Central memory CD8-positive, alpha-beta T cell (primary cell): ENCODE measurements at places on chromosomes 6 and 20.

DNA sequence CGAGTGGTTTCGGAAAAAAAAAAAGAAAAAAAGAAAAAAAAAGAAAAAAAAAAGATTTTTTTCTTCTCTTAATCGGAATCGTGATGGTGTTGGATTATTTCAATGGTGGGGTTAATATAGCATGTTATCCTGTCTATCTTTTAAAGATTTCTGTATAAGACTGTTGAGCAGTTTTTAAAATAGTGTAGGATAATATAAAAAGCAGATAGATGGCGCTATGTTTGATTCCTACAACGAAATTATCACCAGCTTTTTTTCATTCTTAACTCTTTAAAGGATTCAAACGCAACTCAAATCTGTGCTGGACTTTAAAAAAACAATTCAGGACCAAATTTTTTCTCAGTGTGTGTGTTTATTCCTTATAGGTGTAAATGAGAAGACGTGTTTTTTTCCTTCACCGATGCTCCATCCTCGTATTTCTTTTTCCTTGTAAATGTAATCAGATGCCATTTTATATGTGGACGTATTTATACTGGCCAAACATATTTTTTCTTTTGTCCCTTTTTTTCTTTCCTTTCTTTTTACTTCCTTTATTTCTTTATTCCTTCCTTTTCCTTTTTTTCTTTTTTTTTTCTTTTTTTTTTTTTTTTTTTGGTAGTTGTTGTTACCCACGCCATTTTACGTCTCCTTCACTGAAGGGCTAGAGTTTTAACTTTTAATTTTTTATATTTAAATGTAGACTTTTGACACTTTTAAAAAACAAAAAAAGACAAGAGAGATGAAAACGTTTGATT, 3.6 kb downstream of the SOX4 start:
- H3K4me3 ChIP-seq, result no peak overlapping the region
- H3K36me3 ChIP-seq, result peaks cover 13% of the 10 kb centered on the region
- H3K4me1 ChIP-seq, result peaks cover 23% of the 10 kb centered on the region
- DNase-seq, result no peak
- H3K27me3 ChIP-seq, result peaks cover 55% of the 10 kb centered on the region

- no peak for DNase-seq
- H3K27me3 ChIP-seq, result no peaks in the 10 kb centered on the region
These were observed 58.0 kb downstream of the BLOC1S5 start for GRCh38 chr6:8006208-8006607.

- no peaks in the 10 kb centered on the region for H3K4me1 ChIP-seq
- H3K27ac ChIP-seq, result no peak overlapping the region
- H3K4me3 ChIP-seq, result no peak overlapping the region
- no peak for DNase-seq
These were observed 534.3 kb upstream of the NRSN1 start for GRCh38 chr6:23591761-23592160.

- H3K36me3 ChIP-seq, result peaks cover 2% of the 10 kb centered on the region
- DNase-seq, result no peak
- H3K27me3 ChIP-seq, result no peaks in the 10 kb centered on the region
- H3K4me3 ChIP-seq, result no peak overlapping the region
- no peaks in the 10 kb centered on the region for H3K4me1 ChIP-seq
- H3K27ac ChIP-seq, result no peak overlapping the region
These were observed 77.0 kb upstream of the NHSL1 start for GRCh38 chr6:138576313-138576712.

GRCh38 chr20:38129893-38130609, 35.0 kb downstream of the TGM2 start:
- no peak overlapping the region for H3K4me3 ChIP-seq
- H3K27me3 ChIP-seq, result peaks cover 9% of the 10 kb centered on the region
- peaks cover 6% of the 10 kb centered on the region for H3K4me1 ChIP-seq
- no peak for DNase-seq
- no peaks in the 10 kb centered on the region for H3K36me3 ChIP-seq

DNA sequence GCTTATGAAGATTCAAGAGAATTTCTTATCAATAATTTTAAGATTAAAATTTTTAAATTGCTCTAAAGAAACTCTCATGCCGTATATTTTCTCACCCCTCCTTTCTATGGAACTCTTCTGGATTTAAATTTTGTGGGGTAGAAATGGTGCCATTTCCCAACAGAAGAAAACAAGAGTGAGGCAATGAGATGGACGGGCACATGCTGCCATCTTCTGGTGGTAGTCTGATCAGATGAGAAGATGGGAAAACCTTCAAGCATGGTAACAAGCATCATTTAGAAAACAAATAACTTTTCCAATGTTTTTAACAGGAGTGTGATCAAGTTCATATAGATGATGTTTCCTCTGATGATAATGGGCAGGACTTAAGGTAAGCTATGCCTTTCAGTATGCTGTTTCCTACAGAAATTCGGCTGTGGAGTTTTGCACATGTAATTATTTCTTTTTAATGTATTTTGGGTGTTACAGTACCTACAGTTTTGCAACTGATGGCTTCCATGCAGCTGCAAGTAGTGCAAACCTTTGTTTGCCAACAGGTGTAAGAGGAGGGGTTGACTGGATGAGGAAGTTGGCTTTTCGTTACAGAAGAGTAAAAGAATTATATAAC, 271.4 kb downstream of the EYA4 start:
- H3K4me3 ChIP-seq, result no peak overlapping the region
- peaks cover 6% of the 10 kb centered on the region for H3K27me3 ChIP-seq
- no peaks in the 10 kb centered on the region for H3K36me3 ChIP-seq
- DNase-seq, result no peak
- H3K4me1 ChIP-seq, result no peaks in the 10 kb centered on the region

- H3K4me3 ChIP-seq, result no peak overlapping the region
- DNase-seq, result no peak
- no peak overlapping the region for H3K27ac ChIP-seq
- peaks cover 2% of the 10 kb centered on the region for H3K27me3 ChIP-seq
These were observed 233.2 kb downstream of the LRFN2 start for GRCh38 chr6:40353967-40354452.

DNA sequence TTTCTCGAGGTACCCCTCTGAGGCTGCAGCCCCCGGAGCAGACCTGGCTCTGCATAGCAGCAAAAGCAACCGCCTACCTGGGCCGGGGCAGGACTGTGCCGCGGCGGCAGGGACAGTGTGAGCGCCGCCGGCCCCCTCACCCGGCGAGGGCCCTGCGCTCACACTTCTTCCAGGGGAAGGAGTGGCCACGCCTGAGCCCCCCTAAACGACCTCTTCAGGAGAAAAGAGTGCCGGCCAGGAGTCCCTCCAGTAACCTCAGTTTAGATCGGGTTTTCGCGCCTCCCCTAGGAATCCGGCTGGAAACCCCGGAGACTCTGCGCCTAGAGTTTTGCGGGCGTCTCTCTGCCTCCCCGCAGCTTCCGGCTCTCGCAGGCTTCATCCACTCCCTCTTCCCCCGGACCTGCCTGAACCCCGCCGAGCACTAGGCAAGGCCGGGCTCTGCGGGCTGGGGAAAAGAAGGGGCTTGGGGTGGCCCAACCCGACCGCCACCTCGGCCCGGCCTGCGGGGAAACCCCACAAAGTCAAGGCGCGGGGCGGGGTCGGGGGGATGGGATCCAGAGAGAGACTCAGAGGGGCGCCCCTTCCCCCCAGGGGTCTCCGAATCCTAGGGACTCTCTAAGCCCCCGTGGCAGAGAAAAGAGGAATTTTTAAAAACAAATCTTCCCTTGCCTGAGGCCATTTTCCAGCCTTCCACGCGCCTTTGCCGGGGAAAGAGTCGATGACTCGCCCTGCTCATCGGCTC, 558 bp downstream of the LINC00237 start:
- H3K4me1 ChIP-seq, result peaks cover 23% of the 10 kb centered on the region
- H3K27ac ChIP-seq, result no peak overlapping the region
- DNase-seq, result no peak
- H3K27me3 ChIP-seq, result peaks cover 67% of the 10 kb centered on the region
- H3K36me3 ChIP-seq, result peaks cover 10% of the 10 kb centered on the region
- H3K4me3 ChIP-seq, result peak overlapping the region; percentile 46

DNA sequence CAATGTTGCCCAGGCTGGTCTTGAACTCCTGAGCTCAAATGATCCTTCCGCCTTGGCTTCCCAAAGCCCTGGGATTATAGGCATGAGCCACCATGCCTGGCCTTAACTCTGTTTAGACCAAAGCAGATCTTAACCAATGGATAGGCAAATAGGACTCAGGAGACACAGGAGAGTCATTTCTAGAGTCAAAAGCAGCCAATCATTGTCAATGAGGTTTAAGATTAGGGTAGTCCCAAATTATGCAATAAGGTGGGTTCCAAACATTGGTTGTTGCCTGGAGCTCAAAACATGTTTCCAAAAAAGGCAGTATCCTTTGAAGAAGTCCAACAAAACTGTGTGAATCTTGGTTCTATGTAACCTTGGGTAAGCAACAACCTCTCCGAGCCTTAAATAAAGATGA, 95.7 kb upstream of the JARID2 start:
- no peak overlapping the region for H3K4me3 ChIP-seq
- H3K36me3 ChIP-seq, result peaks cover 2% of the 10 kb centered on the region
- H3K4me1 ChIP-seq, result no peaks in the 10 kb centered on the region
- no peak overlapping the region for H3K27ac ChIP-seq

DNA sequence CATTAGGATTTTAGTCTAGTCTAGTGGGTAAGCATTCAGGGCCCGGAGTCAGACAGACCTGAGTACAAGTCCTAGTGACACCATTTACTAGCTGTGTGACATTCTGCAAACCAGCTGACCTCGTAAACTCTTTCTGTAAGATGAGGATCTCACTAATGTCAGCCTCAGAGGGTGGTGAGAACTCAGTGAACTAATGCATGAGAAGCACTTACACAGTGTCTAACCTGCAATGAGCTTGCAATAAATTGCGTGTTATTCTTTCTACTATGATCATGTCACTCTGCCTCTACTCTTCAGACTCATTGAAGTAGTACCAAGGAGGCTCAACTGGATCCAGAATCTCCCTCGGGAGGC, 41.1 kb upstream of the ZNF831 start:
- peaks cover 77% of the 10 kb centered on the region for H3K4me1 ChIP-seq
- peak overlapping the region; percentile 82 for H3K4me3 ChIP-seq
- peak overlapping the region; percentile 99 for H3K27ac ChIP-seq
- DNase-seq, result no peak
- no peaks in the 10 kb centered on the region for H3K27me3 ChIP-seq

DNA sequence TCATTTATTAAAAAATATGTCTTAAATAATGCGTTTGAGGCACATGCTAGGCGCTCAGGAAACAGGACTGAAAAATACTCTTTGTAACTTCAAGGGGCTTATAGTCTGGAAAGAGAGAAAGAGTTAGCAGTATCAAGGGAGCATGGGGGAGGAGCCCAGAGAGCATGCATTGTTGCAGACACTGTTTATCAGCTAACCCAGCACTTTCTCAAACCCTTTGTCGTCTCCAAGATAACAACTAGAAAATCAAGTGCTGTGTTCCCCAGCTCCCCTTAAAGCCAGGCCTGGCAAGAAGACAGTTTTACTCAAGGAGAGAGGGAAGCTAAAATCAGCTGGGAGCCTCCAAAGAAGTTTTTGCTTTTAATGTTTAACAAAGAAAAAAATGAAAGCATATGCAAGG, 98.4 kb downstream of the PERP start:
- no peak for DNase-seq
- H3K4me3 ChIP-seq, result no peak overlapping the region

- H3K4me3 ChIP-seq, result no peak overlapping the region
- H3K27ac ChIP-seq, result no peak overlapping the region
- no peak for DNase-seq
- no peaks in the 10 kb centered on the region for H3K27me3 ChIP-seq
These were observed 25.7 kb downstream of the TTI1 start for GRCh38 chr20:38007526-38007925.

GRCh38 chr6:82143041-82143481, 104.5 kb downstream of the IBTK start:
- no peak overlapping the region for H3K4me3 ChIP-seq
- no peaks in the 10 kb centered on the region for H3K36me3 ChIP-seq
- H3K4me1 ChIP-seq, result no peaks in the 10 kb centered on the region
- DNase-seq, result no peak
- no peak overlapping the region for H3K27ac ChIP-seq

GRCh38 chr6:127924440-127924839, 23.6 kb upstream of the THEMIS start:
- H3K27me3 ChIP-seq, result no peaks in the 10 kb centered on the region
- peaks cover 46% of the 10 kb centered on the region for H3K4me1 ChIP-seq
- peak overlapping the region; percentile 14 for H3K4me3 ChIP-seq
- no peak for DNase-seq

- H3K36me3 ChIP-seq, result peaks cover 9% of the 10 kb centered on the region
- no peak for DNase-seq
- peaks cover 14% of the 10 kb centered on the region for H3K27me3 ChIP-seq
- peak overlapping the region; percentile 22 for H3K27ac ChIP-seq
These were observed 2.3 kb downstream of the ZNF322 start for GRCh38 chr6:26657256-26657655.

GRCh38 chr20:48283470-48284110, 498.3 kb upstream of the SULF2 start:
- H3K27ac ChIP-seq, result no peak overlapping the region
- no peaks in the 10 kb centered on the region for H3K36me3 ChIP-seq
- no peak for DNase-seq
- H3K4me1 ChIP-seq, result no peaks in the 10 kb centered on the region
- peaks cover 83% of the 10 kb centered on the region for H3K27me3 ChIP-seq

DNA sequence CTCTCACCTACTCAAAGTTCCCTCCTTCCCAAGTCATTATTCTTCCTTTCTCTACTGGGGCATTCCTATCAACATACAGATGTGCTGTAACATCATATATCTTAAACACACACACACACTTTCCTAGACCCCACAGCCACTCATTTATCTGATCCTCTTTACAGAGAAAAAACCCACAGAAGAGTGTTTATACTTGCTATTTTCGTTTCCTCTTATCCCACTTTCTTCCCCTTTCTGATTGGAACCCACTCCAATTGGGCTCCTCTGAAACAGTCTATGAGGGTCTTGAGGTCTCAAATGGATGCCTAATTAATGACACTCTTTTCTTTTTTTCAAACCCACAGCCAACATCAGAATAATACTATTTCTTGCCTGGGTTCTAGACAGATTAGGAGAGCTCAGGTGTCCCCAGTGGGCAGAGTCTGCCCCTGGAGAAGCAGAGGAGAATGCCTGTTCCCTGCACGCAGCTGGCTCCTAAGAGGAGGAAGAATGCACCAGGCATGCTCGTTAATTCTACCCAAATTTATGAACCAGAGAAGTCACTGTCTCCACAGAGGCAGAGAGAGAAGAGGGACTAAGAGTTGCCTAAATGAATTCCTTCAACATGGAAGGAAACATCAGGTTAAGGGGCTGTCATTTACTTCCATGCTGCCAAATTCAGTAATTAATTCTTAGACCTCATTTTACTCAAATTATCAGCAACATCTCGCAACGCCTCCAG, 65.9 kb downstream of the CRYBG1 start:
- H3K4me1 ChIP-seq, result no peaks in the 10 kb centered on the region
- H3K27me3 ChIP-seq, result no peaks in the 10 kb centered on the region
- H3K4me3 ChIP-seq, result no peak overlapping the region
- no peak overlapping the region for H3K27ac ChIP-seq

GRCh38 chr6:45930420-45931040, 85.1 kb downstream of the CLIC5 start:
- H3K4me1 ChIP-seq, result no peaks in the 10 kb centered on the region
- no peak overlapping the region for H3K27ac ChIP-seq
- no peaks in the 10 kb centered on the region for H3K27me3 ChIP-seq
- H3K36me3 ChIP-seq, result no peaks in the 10 kb centered on the region

GRCh38 chr20:62922451-62922921, 3.8 kb downstream of the DIDO1 start:
- peak overlapping the region; percentile 93 for H3K27ac ChIP-seq
- no peaks in the 10 kb centered on the region for H3K27me3 ChIP-seq
- peak overlapping the region; percentile 84 for H3K4me3 ChIP-seq
- H3K36me3 ChIP-seq, result peaks cover 26% of the 10 kb centered on the region
